ENCODE measurements at places on chromosomes 1 and 21. TPM values are rescaled to one million over a fixed set of nuclear protein-coding genes. Genes with fewer than 3 reads are reported as not detected.
A peak's percentile ranks its signal among the peaks of the same experiment; 100 is the strongest.

CTBS gene
- total RNA-seq, result 27.2 TPM

RALGPS2 gene
- 16.5 TPM for total RNA-seq

RPS27 gene
- 1,821 TPM for total RNA-seq

F3 gene
- total RNA-seq, result 0.65 TPM

- H3K27ac ChIP-seq, result no peak overlapping the region
- no peak for DNase-seq
- no peaks in the 10 kb centered on the region for H3K36me3 ChIP-seq
- H3K4me1 ChIP-seq, result no peaks in the 10 kb centered on the region
- no peaks in the 10 kb centered on the region for H3K27me3 ChIP-seq
- H3K4me3 ChIP-seq, result no peak overlapping the region
Measured at GRCh38 chr21:29771491-29772066, 168.2 kb downstream of the GRIK1 start.

GRCh38 chr1:242216368-242216767, 217.5 kb upstream of the MAP1LC3C start:
- H3K27ac ChIP-seq, result no peak overlapping the region
- no peaks in the 10 kb centered on the region for H3K36me3 ChIP-seq
- no peak overlapping the region for H3K4me3 ChIP-seq

DNA sequence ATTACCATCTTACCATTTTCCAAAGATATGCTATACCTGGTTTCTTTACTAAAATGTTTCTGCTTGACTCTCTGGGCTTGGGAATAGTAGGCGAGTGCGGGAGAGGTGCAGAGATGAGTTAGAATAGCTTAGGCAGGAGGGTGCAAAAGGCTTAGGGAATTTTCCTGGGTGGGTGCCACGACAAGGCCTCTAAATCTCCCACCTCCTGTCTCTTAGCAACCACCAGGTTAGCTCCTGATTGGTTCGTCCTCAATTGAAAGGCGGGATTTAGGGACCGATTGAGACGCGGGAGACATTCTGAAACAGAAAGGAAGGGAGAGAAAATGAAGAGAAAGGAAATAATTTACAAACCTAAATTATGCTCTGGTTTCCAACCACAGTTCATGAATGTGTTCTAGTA, 3.1 kb downstream of the ACKR1 start:
- H3K4me1 ChIP-seq, result peaks cover 15% of the 10 kb centered on the region
- no peaks in the 10 kb centered on the region for H3K36me3 ChIP-seq
- H3K27me3 ChIP-seq, result peaks cover 72% of the 10 kb centered on the region
- no peak overlapping the region for H3K27ac ChIP-seq

- no peaks in the 10 kb centered on the region for H3K27me3 ChIP-seq
- DNase-seq, result no peak
- no peak overlapping the region for H3K4me3 ChIP-seq
- H3K27ac ChIP-seq, result no peak overlapping the region
Measured at GRCh38 chr21:43294194-43294902, 125.5 kb downstream of the CRYAA start.

- H3K27me3 ChIP-seq, result no peaks in the 10 kb centered on the region
- no peaks in the 10 kb centered on the region for H3K4me1 ChIP-seq
- peaks cover 8% of the 10 kb centered on the region for H3K36me3 ChIP-seq
- no peak overlapping the region for H3K4me3 ChIP-seq
- H3K27ac ChIP-seq, result no peak overlapping the region
Measured at GRCh38 chr1:92342401-92342800, 43.5 kb downstream of the RPAP2 start.

- peaks cover 21% of the 10 kb centered on the region for H3K4me1 ChIP-seq
- peak; percentile 50 for DNase-seq
- H3K27ac ChIP-seq, result no peak overlapping the region
- no peak overlapping the region for H3K4me3 ChIP-seq
Measured at GRCh38 chr1:231866392-231867331, 240.1 kb downstream of the DISC1 start.

DNA sequence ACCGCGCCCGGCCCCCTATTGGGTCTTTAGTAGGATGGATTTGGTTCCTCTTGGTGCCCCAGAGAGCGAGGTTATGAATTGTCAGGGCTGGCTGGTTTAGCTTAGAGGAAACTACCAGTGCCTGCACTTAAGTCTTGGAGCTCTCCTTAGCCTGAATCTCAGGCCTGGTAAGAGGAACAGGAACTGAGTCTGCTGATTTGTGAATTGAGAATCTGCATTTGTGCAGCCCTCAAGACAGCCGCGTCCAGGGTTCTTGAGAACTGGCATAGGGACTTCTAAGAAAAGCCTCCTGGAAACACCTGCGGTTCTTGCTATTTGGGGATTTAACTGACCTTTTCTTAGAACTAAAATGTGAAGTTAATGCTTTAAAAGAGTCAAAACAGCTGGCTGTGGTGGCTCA, 1.7 kb downstream of the NECAP2 start:
- peaks cover 4% of the 10 kb centered on the region for H3K36me3 ChIP-seq
- H3K27me3 ChIP-seq, result no peaks in the 10 kb centered on the region
- H3K4me3 ChIP-seq, result peak overlapping the region; percentile 98
- H3K4me1 ChIP-seq, result peaks cover 39% of the 10 kb centered on the region
- DNase-seq, result no peak
- H3K27ac ChIP-seq, result peak overlapping the region; percentile 97

DNA sequence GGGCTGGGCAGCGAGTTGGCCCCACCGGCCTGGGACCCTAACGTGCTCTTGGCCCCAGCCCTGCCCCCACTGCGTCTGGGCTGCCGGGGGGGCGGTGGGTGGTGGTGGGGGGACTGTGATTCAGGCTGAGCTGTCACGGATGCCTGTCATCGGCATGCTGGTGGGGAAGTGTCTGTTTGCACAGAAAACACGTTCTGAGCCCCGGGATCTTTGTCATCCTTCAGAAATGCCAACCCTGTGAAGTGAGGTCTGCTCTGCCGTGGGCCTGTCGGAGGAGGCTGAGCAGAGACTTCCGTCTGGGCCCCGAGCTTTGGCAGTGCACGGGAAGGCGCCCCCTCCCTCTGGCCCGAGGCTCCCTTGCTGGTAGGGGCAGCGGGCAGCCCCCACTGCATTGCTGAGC, 24.3 kb upstream of the PLCH2 start:
- H3K4me3 ChIP-seq, result no peak overlapping the region
- DNase-seq, result no peak
- H3K27me3 ChIP-seq, result no peaks in the 10 kb centered on the region
- no peak overlapping the region for H3K27ac ChIP-seq

DNA sequence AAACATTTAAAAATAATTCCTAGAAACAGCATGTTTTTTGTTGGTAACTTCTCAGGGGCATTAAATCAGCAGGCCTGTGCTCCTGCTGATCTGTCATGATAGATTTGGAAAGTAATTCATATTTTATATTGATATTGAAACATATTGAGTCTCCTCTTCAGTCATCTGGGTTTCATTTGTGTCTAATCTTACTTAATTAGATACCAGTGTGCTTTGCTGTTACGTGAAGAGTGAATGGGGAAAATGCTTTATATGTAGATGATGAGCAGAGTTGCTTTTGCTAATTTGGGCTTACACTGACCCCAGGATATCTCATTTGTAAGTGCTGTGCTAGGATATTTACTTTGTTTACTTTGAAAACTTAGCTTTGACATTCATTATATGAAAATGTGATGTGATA, 45.9 kb downstream of the CHRM3 start:
- H3K27ac ChIP-seq, result no peak overlapping the region
- DNase-seq, result no peak
- no peaks in the 10 kb centered on the region for H3K4me1 ChIP-seq
- no peak overlapping the region for H3K4me3 ChIP-seq
- H3K36me3 ChIP-seq, result no peaks in the 10 kb centered on the region
